A549 treated with CORT108297 at 1 μM for 4 hours (cell line): ENCODE measurements at places on chromosomes 5 and 9. TPM values are rescaled to one million over a fixed set of nuclear protein-coding genes. Genes with fewer than 3 reads are reported as not detected.

WNK2 gene
- 4.9 to 7.8 TPM (median 6.5 TPM) in 5 replicates for total RNA-seq

BAG1 gene
- 133 to 147 TPM (median 144 TPM) in 5 replicates for total RNA-seq

NTNG2 gene
- 1.6 to 2.4 TPM (median 1.9 TPM) in 5 replicates for total RNA-seq

SMIM32 gene
- total RNA-seq = not detected in 5 replicates

NSG2 gene
- total RNA-seq = 0.05 to 0.17 TPM (median 0.08 TPM) in 3 of 5 replicates, not detected in the others

ADAMTS19 gene
- total RNA-seq = not detected in 5 replicates

TAF11L13 gene
- total RNA-seq = not detected in 5 replicates

C8G gene
- 0.88 to 2.3 TPM (median 1.3 TPM) in 5 replicates for total RNA-seq

SPINK6 gene
- 0.21 to 0.65 TPM (median 0.29 TPM) in 4 of 5 replicates, not detected in the other for total RNA-seq

GNAQ gene
- 14.0 to 17.8 TPM (median 16.7 TPM) in 5 replicates for total RNA-seq

SVEP1 gene
- total RNA-seq = 1.1 to 1.8 TPM (median 1.6 TPM) in 5 replicates

LCP2 gene
- 0.06 TPM in 1 of 5 replicates, not detected in the others for total RNA-seq

CSF1R gene
- 0.11 to 0.22 TPM (median 0.15 TPM) in 5 replicates for total RNA-seq

TOR4A gene
- 17.1 to 31.6 TPM (median 26.1 TPM) in 5 replicates for total RNA-seq
